AG20443 (cell line): ENCODE measurements at places on chromosomes 7 and 10.

DNA sequence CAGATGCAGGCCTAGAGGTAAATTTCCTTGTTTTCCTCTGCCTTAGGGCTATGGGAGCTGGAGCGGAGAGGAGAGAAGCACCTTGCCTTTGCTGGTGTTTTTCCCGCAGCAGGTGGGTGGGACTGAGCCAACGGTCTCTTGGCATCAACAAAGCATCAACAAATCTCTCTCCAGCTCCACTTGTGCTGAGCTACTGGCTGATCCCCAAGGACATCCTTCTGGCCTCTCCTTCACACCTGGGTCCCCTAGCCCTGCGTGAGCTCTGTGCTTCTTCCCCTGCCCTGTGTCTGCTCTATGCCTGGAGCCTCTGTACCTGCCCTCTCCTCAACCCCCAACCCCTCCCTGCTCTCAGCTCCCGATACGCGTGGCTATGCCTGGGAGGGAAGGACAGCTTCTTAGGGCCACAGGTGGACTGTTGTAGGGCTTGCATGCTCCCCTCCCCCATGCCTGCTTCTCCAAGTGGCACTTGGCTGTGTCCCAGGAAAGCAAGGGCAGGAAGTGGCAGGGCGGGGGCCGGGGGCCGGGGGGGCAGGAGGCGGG, 3.2 kb upstream of the CLDN4 start:
- DNase-seq: no peak

GRCh38 chr7:110139056-110139455, 951.9 kb upstream of the LRRN3 start:
- DNase-seq: no peak

- no peak for DNase-seq
Measured at GRCh38 chr7:140222814-140223213, 46.0 kb upstream of the KDM7A start.

- DNase-seq: no peak
Measured at GRCh38 chr10:89119651-89120050, 87.5 kb downstream of the CH25H start.

DNA sequence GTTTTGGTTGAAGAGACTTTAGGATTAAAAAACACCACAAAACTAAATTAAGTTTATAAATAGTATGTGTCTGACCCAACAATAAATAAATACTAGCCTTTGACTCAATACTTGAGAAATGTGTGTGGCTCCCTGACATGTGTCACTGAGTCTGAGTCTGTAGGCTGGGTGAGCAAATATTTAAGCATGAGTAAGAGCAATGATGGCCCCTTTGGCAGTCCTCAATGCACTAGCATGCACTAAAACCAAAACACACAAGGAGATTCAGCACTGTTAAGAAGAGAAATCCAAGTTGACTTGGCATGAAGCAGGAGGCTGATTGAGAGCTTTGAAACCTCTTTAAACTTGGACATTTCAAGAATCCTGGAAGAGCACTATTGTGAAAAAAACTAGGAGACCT, 37.1 kb downstream of the CCDC71L start:
- peak; percentile 87 for DNase-seq

- DNase-seq: no peak
Measured at GRCh38 chr7:155486783-155487508, 29.0 kb downstream of the EN2 start.

DNA sequence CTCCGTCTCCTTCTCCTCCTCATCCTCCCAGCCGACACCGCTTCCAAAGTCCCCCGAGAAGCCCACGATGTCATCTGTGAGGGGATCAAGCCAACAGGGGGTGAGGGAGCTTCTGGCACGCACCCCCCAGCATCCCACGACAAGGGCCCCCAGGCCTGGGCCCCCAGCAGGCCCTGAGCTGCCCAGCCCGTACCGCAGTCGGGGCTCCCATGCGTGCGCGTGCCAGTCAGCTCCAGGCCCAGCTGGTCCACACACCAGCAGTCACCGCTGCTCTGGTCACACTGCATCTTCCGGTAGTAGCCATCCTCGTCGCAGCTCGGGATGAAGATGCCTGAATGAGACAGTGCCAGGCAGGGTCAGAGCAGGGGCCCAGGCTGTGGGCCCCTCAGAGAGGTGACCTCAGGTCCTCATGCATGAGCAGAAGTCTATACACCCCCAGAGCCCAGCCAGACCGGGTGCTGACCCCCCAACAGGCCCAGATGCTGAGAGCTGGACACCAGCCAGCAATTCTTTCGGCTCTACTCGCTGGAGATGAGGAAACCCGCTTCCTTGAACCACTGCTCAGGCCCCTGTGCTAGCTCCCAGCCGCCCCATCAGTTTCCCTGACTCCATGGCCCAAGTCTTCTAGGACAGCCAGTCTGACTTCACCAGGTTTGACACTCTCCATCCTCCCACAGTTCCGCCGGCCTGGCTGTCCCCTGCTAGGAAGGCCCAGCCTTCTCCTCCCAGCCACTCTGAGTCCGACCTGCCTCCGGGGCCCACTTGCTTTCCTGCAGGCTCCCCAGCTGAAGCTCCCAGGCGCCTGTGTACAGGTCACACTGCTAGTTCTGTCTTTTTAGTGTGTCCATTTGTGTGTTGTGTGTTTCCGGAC, 25.3 kb downstream of the SPOCK2 start:
- no peak for DNase-seq

DNA sequence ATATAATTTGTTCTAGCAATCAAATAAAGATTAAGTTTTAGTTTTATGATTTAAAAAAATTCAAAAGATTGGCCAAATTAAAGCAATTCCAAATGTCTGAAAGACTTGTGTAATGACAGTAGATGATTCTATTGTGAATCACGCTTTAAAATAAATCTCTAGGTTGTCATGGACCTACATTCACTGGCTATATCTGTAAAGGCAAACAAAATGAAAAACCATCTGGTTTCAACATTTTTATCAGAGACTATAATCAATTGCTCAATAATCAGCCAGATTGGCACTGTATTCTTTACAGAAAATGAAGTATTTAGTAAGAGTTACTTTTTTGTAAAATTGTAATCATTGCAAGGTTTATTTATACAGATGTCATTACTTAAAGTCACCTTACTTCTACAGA, 60.7 kb downstream of the DGKB start:
- no peak for DNase-seq

DNA sequence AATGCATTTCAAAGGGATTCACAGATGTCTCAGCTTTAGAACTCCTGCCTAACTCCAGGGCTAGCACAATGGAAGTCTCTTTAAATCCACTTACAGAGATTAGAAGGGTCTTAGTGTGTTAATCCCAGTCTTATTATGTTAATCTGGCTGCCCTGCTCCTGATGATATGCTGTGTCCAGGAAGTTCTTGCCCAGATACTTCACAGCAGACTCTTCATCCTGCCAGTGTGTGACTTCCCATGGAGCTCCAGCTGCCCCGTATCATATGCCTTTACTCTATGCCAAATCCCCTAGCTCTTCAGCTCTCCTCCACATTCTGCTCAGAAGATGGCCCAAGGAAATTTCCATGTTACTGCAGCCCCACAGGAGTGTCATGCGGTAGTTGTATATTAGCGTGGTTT, 533.8 kb downstream of the GALNT17 start:
- DNase-seq: no peak

- no peak for DNase-seq
Measured at GRCh38 chr7:92714280-92714679, 122.1 kb downstream of the CDK6 start.

- no peak for DNase-seq
Measured at GRCh38 chr10:30029164-30029871, 30.1 kb downstream of the JCAD start.

- peak; percentile 69 for DNase-seq
Measured at GRCh38 chr10:14822879-14823755, 14.7 kb downstream of the CDNF start.

DNA sequence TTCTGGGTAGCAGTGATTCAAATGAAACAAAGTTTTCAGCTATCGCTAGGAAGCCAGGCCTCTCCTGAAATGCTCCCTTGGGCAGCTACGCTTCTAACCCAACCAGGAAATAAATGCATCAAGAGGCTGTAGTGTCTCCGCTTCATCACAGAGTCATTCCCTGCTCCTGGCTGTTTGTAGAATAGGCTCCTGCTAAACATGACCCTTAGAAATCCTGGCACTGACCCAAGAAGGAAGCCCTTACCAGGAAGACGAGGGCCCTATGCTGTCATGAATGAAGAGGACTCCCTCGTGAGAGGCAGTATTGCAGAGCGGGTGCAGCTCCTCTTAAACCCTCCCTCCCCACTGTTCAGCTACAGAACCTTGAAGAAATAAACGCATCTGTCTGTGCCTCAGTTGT, 48.3 kb downstream of the NOD1 start:
- no peak for DNase-seq

GRCh38 chr10:14586901-14587300, 187.8 kb downstream of the FAM107B start:
- DNase-seq: no peak

DNA sequence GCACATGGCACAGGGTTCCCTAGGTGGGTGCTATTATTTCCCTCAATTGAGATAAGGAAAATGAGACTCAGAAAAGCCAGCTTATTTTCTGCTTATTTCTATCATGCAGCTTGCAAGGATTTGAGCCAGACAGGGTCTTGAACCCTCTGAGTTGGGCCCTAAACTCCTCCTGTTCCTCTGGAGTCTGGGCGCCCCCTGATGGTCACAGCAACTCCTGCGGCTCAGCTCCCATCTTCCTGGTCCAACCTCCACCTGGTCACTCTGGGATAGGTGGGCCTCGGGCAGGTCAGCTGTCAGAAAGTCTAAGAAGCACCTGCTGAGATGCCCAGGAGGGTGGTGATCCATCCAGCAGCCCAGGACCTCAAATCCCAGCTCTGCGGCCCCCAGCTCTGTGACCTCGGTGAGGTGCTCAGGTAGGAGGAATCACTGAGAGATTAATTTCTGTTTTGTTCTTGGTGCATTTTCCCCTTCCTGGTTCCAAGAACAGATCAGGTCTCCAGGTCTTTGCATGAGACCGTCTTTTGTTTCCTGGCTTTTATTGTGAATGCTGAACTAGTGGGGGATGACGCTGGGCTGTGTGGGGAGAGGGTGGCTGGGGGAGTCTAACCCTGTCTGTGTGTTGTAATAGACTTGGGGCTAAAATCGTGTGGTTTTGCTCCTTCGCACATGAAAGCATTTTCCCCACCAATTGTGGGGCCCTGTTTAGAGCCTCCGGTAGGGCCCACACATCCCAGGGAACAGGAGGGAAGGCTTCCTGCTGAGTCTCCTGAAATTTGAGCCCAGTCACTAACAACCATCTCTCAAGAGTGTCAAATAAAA, 32.8 kb downstream of the TMEM130 start:
- no peak for DNase-seq

- no peak for DNase-seq
Measured at GRCh38 chr10:6665847-6666246, 85.8 kb upstream of the PRKCQ start.
